ENCODE measurements at places on chromosomes 6 and 20.
A peak's percentile ranks its signal among the peaks of the same experiment; 100 is the strongest.

DNA sequence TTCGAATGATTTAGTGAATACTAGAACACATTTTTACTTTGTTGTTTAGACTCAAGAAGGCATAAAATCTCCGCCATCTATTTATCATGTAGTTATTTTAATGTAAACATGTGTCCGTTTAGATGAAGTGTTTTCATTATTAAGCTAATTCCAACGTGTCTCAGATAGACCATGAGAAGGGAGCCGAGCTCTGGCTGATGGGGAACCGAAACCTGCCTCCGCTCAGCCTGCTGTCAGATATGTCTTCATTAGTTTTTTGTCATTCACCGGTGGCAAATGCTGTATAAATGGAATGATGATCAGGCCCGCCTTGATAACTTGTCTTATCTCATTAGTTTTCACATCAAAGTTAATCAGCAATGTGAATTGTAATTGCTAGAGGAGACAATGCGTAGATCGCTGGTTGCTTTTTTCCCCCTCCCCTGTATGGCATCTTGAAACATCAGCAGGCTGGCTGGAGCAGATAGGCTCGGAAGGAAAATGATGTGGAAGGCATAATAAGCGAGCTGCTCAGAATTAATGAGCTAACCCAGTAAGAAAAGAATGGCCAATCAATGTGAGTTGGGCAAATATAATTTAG, 136.4 kb downstream of the LINC00237 start:
- DNase-seq: no peak

GRCh38 chr6:36340618-36341454, 4.1 kb upstream of the BNIP5 start:
- peak; percentile 70 for DNase-seq

DNA sequence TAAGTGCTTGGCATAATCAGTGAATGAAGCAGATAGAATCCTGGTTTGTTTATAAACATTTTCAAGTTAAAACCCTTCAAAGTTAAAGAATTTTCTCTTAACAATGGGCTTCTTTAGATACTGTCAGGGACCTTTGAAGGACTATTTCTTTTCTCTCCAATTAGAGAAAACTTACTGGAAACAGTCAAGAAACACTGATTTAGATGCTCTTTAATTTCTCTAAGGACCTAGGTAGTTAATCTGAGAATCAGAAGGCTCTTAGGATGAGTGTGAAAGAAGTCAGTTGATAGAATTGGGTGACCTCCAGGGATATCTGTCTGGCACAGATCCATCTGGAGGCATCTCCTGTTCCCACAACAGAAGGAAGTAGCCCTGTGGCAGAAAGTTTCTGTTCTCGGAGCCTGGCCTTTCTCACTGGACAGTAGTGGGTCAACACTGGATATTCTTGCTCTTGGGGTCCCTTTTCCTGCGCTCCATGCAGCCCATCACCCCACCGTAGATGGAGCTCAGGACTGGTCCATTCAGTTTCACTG, 22.5 kb downstream of the KIAA0408 start:
- DNase-seq: no peak

- DNase-seq: no peak
Measured at GRCh38 chr20:3559637-3560036, 88.8 kb downstream of the ATRN start.

DNA sequence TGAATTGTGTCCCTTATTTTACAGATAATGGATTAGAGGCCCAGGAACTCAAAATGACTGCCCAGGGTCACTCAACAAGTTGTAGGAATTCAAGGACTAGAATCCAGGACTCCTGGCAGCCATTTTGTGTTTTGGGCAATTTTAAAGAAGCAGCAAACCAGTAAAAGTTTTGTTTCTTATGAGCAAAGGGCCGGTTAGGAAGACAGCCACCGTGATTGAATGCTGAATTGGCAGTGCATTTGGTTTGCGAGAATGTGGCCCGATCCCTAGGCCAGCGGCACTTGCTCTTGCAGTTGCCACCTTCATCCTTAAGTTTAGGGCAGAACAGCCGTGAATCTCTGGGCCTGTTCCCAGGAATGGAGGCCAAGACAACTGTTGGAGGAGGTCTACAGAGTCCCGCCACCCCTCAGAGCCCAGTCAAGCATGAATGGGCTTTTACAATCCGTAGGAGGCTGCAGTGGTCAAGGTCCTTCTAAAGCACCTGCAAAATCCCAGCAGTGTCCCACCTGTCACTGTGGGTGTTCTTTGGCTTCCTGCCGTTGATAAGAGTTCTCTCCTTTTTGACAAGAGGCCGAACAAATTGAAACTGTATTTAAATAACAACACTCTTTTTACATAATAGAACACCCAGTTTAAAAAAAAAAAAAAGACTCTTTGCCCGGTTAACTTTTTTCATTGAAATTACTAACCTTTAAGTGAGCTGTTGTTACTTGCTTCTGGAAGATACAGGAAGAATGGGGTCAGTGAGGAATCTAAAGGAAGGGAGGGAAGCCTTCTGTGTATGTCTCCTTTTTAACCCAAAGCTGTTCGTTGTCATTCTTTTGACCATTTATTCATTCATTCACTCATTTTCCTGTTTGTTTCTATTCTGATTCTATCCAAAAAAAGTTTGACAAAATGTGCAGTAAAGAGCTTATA, 68.7 kb downstream of the PHACTR2 start:
- no peak for DNase-seq

DNA sequence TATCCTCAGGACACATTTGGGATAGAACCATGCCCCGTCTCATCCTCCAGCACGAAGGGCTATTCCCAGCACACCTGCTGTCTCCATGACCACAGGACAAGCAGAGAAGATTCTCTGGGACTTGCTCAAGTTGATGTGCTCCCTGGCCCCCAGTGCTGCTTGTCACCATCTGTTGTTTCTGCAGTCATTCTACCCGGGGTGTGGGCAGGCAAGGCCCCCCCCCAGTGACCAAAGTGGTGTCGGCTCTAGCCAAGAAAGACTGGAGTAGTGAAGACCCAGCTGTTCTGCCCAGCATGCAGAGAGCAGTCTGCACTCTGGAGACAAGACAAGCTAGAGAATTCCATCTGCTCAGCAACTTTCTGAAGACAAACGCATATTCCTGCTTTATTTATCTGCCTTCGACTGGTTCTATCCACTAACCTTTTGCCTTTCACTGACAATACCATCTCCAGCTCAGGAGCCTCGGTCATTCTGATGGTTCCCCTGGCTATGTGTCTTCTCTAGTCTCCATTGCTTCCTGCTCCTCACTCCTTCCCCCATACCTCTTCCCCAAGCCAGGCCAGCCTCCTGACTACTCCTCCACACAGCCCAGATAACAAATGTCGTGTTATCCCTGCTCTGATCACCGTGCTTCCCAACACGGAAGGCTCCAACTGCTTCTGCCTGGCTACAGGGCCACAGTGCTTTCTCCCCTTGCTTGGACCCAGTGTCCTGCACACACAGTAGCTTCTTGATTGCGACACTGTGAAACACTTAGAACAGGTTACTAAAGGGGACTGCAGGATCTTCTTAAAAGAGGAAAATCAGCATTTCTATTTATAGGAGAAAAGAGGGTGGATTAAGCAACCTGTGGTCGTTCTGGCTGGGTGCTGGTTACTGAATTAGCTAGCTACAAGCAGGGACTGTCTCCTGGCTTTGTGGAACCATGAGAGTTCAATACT, 86.7 kb upstream of the EMILIN3 start:
- no peak for DNase-seq

DNA sequence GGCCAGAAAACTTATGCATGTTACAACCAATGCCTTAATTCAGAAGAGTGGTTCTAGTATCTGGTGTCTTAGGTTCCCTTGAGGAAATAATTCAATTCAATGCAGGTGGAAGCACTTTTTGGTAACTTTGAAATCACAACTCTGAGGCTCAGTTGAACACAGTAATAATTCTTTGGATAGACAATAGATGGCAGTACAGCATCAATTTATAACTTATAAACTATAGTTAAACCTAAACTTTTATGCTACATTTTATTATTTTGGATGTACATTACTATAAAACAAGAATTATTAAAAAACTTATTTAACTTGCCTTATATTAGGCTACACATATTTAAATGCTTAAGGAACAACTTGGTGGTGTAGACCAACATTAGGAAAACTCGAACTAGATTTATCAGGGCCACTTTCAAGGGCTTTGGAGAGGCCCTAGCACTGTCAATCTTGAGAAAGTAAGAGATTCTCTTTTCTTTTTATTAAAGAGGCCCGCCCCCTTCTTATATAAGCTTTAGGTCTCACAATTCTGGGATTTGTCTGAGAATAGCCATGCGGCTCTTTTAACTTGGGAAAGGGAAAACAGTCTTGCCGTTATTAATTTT, 85.9 kb downstream of the CRYBG1 start:
- no peak for DNase-seq

DNA sequence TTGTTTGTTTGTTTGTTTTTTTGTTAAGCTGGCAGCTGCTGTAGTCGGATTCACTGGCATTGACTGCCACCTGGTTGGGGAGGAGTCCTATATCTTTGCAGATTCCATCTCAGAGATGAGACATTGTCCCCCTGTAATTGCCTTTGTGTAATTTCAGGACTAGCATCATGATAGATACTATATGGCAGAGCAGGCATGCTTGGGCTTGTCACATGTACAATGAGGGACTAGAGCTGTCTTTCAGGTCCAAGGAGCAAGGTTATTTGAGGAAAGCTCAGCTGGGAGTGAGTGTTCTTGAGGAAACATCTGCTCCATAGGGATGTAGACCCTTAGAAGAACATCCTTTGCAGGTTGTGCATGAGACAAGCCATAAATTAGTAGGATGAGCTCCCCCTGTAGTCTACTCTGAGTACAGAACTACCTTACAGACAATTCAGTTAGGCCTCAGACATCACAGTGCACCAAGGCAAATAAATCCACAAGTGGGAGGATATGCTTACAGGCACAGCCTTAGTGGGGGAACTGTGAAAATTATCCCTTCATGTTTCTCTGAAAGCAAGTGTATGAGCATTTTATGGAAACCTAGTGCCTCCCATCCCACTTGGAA, 62.1 kb downstream of the BMP2 start:
- DNase-seq: no peak

- peak; percentile 13 for DNase-seq
Measured at GRCh38 chr6:117477988-117478852, 4.3 kb upstream of the DCBLD1 start.

- peak; percentile 67 for DNase-seq
Measured at GRCh38 chr6:73394577-73395354, at the start of gene DDX43. TSS of gene DDX43 (plus strand) at chr6:73394828. CDS start at chr6:73394906, 78 bp downstream.
